ENCODE measurements at places on chromosomes 5 and 9.

DNA sequence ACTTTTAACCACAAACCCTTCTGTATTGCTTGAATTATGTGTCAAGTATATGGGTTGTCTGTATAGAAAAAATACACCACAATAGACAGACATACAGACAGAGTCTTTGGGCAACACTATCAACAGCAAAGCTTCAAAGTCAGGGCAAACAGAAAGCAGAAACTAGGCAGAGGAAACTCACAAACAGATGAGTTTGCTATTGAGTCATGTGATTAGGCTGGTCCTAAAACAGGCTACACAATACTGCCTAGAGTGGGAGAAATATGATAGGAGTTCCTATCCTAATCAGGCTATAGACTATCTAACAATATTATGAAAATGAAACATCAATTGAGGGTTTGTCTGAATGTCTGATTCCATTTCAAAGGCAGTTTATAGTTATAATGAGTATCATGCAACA lies 156.4 kb downstream of the EDIL3 start:
- no peak for DNase-seq

- DNase-seq = no peak
These were observed 19.1 kb downstream of the URM1 start for GRCh38 chr9:128390150-128390812.

DNA sequence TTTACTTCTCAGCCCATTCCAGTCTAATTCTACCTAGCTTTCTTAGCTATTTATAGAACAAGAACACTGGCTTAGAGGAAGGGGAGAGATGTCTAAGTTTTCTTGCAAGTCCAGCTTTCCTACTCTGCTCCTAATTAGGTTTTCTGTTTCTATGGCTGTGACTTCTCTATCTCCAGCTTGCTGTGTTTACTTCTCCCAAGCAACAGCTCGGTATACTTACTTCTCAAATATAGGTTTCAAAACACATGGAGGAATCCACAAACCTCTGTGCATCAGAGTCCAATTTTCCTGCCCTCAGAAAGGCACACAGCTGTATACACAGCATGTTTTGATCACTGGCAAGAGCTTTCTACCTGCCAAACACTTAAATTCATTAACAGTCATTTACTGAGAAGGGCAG lies 17.4 kb upstream of the HMGCR start:
- DNase-seq = no peak

DNA sequence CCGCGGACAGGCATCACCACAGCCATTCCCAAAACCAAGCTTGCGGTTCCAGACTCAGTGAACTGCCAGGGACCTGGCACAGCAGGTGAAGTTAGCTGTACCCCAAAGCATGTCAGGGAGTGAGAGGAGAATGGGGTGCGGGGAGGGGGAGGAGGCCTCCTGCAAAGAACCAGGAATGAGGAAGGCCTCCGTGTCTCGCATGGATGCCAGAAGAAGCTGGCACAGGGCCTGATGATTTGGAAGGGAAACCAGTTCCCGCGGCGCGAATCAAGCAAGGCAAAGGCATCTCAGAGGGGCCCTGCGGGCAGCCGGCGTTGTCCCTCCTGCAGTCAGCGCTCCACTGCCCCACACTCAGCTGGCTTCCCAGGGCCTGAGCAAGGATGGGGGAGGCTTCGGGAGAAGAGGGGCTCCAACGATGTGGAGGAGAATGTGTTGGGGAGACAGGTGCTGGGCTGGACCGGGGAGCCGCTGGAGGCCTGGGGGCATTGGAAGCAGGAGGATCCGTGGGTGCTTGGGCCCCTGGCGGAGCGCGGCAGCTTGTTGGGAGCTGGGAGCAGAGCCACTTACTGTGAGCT lies 14.6 kb downstream of the SLC9A3 start:
- no peak for DNase-seq

- no peak for DNase-seq
These were observed 14.6 kb upstream of the RNU6ATAC start for GRCh38 chr9:134178768-134179551.

GRCh38 chr5:134555890-134556311 lies 30.4 kb downstream of the JADE2 start:
- no peak for DNase-seq

DNA sequence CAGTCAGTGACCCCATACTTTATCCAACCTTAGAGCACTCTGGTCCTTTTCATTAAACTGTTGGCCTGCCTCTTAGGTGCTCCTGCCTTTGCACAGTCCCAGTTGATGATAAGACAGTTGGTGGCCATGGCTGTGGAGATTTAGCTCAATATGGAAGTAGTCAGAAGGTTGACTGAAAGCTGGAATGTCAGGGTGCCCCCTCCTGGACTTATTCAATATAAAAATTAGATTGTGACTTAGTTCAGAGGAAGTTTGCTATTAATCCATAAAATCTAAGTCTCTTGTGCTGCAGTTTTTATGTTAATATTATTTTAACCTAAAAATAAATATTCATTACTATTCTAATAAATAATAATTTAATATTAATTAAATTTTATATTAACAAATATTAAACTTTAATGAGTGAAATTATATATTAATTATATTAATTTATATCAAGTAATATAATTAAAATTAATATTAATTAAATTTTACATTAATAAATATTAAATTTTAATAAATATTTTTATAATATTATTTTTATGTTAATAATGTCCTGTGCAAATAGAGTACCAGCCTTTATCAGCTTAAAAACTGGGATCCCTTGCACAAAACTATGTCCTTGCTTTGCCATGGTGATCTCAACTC lies 77.7 kb upstream of the ADAMTSL1 start:
- no peak for DNase-seq

DNA sequence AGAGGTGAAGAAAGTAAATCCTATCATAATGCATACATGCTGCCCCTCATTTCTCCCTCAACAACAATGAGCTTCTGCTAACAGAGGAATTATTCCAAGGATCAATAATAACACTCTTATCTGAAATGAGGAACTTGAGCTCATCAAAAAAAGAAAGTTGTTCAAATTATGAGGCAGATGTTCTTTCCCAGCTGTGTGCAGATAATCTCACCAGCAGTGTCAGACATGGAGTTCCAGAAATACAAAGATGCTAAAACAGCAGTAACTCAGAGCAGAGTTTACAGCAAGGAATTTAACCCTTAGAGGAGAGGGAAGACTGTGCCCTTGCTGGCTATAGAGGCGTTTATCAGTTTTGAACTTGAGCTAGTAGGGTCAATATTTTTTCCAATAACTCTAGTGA lies 153.1 kb downstream of the TRIM36 start:
- DNase-seq = no peak

DNA sequence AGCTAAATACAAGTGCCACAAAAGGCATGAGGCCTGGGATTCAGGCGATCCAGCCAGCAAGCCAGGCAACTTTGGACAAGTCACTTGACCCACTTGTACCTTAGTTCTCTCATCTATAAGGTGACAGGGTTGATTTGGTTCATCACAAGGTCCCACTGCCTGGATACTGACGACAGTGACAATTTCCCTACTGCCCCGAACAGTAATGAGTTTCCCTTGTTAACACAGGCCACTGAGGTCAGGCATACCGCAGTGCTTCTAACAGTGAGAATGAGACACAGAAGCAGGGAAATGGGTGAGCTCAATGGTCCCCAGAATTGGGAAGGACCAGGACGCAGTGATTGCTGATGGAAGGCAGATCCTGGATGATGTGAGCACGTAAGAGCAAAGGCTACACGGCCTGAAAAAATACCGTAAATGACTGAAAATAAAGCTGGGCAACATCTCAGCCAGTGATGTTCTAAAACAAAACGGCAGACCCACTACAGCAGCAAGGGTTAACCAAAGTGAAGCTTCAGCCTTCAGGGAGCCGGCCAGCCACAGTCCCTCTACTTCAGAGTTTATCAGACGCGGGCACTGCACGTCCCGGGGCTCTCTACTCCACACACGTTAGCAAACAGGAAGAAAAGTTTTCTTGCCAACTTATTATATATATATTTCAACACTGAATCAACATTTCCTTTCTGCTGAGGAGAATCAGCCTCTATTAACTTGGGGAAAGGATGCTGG lies 846 bp downstream of the MGAT1 start:
- DNase-seq = no peak

DNA sequence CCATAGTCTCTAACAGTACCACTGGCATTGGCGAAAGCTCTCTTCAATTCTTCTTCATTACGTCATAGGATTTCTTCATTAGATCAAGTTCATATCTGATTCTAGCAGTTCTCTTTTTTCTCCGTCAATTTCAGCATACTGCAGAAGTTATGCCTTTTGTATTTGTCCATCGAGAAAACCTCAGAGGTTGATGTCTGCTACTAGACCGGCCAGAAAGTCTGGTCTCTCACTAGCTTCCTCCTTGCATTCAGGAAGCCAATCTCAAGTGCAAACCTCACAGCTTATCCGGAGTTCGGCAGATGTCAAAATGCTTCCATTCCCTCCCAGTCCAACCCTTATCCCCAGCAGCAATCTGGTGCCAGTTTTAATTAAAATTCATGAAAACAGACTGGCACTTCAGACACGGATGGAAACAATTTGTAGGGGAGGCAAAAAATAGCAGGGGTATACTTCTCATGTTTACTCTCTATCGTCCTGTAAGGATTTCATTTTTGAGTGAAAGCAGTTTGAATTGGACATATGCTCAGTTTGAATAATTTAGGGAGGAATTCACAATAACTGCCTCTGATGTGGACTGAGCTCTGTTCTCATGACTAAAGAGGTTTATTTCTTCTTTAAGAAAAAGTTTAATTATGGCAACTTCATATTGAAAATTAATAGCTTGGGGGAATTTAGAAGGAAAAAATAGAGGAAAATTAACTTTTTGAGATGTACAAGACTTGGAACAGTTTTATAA lies 56.4 kb upstream of the TMC1 start:
- no peak for DNase-seq

DNA sequence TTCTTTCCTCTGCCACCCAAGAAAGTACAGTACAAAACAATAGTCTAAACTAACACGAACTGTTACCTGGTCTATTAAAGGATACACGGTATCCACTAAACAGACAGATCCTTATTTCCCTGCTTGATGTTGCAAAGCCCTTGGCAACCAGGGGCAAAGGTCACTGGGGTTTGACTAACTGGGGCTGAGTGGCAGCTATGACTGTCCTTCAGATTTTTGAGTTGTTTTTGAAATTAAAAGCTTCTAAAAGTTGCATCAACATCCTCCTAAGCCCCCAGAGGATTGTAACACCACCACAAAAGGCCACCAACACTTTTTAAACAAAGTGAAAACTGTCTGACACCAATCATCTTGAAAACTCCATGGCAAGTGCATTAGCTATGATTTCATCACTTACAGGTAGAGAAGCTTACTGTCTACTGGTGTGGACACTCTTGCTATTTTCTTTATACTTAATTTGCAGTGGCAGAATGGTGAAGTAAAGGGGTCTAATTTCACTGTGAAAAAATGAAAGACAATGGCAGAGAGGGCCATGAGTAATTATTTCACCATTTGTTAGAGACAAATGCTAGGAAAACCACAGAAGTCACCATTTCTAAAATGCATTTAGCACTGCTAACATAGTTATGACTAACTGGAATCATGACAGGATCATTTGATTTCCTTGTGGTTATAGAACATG lies 292.4 kb downstream of the EFNA5 start:
- no peak for DNase-seq

- no peak for DNase-seq
These were observed 1.1 kb downstream of the LURAP1L start for GRCh38 chr9:12775679-12776512.

Data from esophagus squamous epithelium (tissue), 5 donors.